Spleen (tissue), 13 donors: ENCODE measurements at places on chromosomes 13 and 19. TPM values are rescaled to one million over a fixed set of nuclear protein-coding genes. Genes with fewer than 3 reads are reported as not detected.

DNA sequence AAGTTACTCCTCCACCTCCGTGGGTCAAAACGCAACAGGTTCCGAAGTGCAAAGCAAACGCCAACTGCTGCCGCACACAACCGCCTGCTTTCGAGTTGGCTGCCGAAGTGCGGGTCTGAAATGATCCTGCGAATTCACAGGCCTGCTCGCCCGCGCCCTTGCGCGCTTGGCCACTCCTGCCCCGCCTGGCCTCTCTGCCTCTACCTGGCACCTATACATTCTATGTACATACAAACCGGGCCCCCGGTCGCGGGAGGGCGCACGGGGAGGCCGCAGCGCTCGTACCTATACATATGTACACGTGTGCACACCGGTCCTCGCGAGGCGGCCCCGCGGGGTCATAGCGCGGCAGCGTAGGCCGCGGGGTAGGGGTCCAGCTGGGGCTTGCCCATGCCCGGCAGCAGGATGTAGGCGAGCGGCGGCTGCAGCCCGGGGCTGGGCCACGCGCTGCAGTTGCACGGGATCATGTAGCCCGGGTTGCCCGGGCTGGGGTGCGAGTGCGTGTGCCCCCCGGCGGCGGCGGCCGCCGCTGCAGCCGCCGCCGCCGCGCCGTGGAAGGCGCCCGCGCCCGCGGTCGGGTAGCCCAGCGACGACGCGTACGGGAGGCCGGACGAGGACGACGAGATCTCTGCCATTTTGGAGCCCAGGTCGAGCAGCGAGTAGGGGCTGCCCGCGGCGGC, 1.3 kb downstream of the SOX21 start:
- peak; percentile 71 for DNase-seq

The APC2 gene
- total RNA-seq: 0.56 TPM

DNA sequence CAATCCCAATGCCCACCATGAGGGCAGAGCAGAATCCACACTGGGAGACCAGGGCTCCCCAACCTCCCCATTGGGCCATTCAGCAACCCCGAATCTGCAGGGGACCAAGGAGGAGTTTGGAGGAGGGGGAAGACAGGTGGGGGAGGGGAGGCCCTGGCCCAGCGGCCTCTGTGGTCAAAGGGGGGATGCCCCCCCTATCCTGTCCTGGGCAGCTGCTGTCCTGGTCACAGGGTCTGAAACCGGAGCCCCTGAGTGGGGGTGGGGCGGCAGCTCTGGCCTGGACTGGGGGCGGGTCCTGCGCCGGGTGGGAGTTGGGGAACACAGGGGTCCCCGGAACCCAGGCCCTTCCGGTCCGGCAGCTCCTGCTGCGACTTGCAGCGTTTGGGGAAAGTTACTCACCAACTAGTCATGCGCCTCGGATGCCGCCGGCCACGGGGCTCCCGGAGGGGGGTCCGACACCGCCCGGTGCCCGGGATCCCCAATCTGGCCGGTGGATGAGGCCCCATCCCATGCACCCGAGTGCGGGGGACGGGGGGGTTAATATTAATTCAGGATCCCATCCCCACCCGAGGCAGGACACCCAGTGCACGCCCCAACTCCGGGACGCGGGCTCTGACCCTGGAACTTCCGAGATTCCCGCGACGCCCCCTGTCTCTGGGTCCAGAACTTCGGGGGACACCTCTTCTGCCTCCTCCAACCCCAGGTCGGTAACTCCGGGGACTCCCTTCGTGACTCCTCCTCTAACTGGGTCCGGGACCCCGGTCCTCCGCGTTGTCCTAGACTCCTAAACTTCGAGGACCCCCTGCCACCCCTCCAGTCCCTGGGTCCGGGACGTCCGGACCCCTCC, 872 bp downstream of the HOMER3 start:
- DNase-seq: peak; percentile 83

- DNase-seq: no peak
Observed at GRCh38 chr13:27595055-27595811, 25.1 kb downstream of the LNX2 start.

- DNase-seq: peak; percentile 95
Observed at GRCh38 chr13:99086267-99087097, 108.6 kb upstream of the DOCK9 start.

The ZNF100 gene
- 21.4 TPM for total RNA-seq

DNA sequence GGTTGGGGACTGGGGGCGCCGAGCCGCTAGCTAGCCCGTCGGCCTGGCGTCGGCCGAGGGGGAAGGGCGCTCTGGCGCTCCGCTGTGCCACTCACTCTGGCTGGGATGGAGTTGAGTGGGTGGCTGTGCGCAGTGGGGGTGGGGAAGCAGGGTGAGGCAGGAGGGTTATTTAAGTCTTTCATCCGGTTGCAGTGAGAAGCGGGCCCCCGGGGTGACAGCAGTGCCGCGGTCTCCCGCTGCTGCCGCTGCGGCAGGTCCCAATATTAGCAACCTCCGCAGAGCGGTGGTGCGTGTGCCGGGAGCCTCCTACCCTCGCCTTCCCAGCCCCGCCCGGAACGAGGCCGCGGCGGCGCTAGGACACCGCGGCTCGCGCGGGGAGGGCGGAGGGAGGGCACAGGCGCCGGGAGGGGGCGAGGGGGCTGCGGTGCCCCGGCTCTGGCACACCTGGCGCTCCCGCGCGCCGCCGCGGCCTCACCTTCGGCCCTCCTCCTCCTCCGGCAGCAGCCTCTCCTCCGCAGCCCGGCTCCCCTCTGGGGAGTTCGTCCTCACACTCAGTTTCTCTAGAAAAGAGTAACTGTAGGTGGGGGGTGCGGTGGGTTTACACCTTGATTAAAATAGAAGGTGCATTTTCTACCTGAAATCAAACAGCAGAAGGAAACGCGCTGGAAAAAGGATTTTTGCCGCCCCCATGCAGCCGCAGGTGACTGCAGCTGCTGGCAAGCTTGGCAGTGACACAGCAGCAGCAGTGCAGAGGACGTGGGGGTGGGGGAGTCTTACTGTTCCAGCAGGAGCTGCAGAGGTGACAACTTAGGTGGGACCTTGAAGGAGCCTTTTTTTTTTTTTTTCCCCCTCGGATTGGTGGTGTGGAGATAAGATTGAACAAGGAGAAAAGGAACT, 4.5 kb downstream of the FGF9 start:
- DNase-seq: peak; percentile 81

GRCh38 chr13:28475916-28476725, 18.8 kb downstream of the FLT1 start:
- no peak for DNase-seq

The CBLC gene
- total RNA-seq: not detected

The NAXD gene
- 27.1 TPM for total RNA-seq

DNA sequence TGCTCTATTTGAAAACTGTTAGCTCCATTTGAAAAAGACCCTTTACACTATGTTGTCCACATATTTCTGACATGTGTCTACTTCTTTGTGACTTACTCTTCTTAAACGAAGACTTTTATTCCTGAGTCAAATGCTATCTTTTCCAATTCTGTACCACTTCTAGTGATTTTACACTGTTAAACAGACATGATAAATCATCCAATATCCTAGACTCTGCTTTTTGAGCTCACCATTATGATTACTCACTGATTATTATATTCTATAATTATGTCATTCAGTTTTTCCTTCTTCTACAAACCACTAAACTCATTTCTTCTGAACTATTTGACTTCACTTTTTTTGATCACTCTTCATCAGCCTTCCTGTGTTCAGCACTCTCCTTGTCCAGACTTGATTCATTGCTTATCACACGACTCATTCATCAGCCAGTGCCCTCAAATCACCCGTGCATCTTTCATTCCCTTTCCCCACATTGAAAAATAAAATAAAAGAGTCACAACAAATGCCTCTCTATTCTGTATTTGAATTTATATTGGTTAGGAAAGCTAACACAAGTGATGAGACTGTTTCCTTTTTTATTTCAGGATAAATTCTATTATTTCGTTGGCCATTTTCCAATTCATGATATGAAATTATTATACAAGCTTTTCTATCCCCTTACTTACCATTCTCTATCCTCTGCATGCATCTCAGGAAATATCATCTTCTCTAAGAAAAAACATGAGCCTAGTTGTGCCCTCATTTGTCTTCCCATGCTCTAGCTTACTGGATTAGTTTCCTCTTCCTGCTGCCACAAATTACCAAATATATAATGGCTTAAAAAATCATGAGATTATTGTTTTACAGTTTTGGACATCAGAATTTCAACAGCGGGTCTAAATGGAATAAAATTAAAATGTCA, 1482.1 kb upstream of the MIR17HG start:
- DNase-seq: no peak

GRCh38 chr19:6276447-6276846, 3.3 kb downstream of the MLLT1 start:
- no peak for DNase-seq

The POGLUT2 gene
- total RNA-seq: 2.8 TPM

DNA sequence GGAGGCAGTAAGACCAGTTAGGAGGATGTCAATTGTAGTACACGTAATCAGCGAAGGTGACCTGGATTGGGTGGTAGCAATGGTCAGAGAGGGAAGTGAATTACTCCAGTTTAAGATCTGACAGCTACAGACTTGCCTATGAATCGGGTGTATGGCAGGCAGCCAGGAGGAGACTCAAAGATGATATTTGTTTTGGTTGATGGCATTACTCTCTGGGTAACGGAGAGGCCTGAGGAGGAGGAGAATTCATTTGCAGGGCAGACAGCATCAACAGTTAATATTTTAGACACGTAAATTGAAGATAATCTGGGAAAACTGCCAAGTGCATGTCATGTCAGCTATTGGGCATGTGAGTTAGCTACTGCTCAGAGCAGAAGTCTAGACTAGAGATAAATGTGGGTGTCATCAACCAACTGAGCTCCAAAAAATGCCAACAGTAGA, 109.2 kb downstream of the SGCG start:
- no peak for DNase-seq

- DNase-seq: no peak
Observed at GRCh38 chr19:56864443-56865125, 24.1 kb upstream of the PEG3 start.

DNA sequence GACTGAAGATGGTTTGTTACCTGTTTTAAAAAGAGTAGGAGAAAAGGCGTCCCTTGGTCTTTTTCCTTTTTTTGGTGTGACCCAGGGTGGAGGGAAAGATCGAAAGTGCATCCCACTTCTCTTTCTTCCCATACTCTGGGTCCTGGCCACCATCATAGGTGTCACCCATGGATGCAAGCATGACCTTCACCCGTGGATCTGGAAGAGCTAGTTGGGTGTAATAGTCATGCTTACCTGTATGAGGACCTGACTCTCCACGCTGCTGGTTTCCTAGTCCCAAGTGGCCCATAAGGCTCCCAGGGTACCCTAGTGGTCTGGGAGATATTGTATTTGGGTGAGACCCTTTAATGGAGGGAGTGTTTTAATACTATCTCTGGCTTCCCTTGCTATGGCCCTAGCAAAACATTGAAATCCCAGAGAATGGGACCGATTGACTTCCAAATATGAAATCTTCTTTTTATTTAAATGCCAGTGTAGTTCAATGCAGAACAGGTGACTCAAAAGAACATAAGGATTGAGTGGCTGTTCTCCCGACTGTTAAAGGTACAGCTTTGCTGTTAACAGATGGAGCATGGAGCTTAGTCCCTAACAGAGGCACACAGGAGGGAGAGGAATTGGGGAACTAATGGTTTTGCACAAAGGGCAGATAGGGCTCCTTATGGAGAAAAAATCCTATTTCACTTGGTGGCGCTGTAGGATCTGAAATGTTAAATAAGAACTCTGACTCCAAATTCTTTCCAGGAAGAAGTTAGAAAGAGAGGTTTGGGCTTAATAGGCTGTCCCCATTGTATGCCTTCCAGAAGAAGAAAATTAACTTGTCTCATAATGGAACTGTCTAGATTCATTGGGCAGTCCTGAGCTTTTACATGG, 7.0 kb upstream of the ZNF550 start:
- no peak for DNase-seq

The LRRC25 gene
- 82.2 TPM for total RNA-seq

GRCh38 chr19:42290523-42291434, 11.2 kb upstream of the PRR19 start:
- peak; percentile 84 for DNase-seq

DNA sequence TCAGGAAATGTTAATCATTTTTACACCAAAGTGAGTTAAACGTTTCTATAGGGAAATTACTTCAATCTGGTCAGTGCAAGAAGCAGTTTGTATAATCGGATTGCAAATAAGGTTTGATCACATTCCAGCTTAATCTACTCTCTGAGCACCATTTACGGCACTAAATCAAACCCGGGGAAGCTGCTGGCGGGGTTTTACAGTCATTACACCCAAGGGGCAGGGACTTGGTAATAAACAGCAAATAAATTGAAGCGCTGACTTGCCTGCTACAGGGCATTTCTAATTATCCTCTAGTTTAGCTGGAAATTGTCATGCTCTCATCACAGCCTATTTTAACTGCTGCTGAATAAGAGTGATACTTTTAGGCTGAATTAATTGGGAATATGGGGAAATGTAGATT, 152.1 kb upstream of the SOX21 start:
- DNase-seq: no peak

The GIPR gene
- total RNA-seq: 3.7 TPM

DNA sequence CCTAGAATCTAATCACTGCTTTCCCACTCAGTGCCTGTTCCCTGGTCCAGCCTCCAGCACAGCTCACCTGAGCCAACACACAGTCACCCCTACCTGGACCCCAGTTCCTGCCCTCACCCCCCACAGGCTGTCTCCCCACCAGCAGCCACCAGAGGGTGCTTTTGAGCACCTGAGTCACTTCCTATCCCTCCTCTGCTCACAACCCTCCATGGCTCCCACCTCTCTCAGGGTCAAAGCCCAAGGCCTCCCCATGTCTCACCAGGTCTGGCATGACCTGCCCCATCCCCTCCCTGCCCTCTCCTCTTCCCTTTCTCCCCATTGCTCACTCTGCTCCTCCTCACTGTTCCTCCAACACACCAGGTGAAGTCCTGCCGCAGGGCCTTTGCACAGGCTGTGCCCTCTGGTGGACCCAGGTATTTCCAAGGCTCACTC, 7.1 kb upstream of the DPP9 start:
- DNase-seq: no peak

- no peak for DNase-seq
Observed at GRCh38 chr19:8097681-8098567, 45.4 kb downstream of the CCL25 start.

DNA sequence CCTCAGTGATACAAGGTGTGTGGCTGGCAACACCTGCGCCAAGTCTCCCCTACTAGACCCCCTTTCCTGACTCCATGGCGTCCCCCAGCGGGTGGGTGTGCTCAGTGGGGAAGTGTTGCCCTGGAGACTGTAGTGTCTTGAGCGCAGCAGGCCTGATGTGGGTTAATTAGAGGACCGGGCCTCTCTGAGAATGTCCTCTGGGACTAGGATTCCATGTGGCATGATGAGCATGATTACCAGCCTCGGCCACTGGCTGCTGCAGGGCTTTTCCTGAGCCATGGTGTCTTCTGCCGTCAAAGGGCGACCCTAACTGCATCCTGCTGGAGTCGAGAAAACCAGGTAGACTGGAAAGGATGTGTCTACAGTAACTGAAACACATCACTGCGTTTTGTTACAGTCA, 28.1 kb downstream of the MICOS13 start:
- peak; percentile 17 for DNase-seq

- no peak for DNase-seq
Observed at GRCh38 chr13:31321457-31321856, 121.7 kb downstream of the B3GLCT start.

The CLEC17A gene
- 40.1 TPM for total RNA-seq

The CGB2 gene
- not detected for total RNA-seq
